ENCODE measurements at places on chromosomes 16 and 17.

GRCh38 chr16:84854759-84855158 is 35.0 kb downstream of the CRISPLD2 start:
- no peak for DNase-seq

- no peak for DNase-seq
Observed at GRCh38 chr16:19883966-19884485, 622 bp downstream of the GPRC5B start.

DNA sequence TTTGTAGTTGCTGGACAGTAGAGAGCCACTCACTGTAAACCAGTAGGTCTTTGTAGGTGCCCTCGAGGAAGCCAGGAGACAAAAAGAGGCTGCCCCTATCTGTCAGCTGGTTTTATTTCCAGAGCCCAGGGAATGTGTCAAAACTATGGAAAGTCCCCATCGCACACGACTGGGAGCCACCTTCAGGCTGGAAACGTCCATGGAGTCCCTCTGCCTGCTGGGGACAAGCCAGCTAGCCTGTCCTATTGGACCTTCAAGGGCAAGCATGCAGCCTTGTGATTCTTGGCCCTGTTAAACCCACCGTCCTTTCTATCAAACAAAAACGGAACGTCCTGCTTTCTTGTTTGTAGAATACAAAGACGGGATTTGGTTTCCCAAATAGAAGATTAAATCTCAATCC is 289.8 kb downstream of the SLC39A11 start:
- DNase-seq, result no peak

DNA sequence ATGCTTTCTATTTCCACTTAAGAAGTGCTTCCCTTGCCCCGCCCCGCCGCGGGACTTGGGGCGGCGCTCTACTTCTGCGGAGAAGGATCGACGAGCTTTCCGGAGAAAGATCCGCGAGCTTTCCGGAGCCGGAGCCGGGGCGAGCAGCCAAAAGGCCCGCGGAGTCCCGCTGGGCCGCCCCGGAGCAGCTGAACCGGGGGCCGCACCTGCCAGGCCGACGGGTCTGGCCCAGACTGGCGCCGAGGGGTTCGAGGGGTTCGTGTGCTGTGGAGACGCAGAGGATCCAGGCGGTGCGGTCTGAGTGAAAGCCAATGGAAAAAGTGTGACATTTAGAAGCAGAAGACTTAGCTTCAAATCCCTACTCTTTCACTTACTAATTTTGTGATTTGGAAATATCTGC is 50.8 kb downstream of the TBC1D26 start:
- no peak for DNase-seq

GRCh38 chr17:50493744-50494143 is 14.5 kb upstream of the MYCBPAP start:
- DNase-seq, result no peak

DNA sequence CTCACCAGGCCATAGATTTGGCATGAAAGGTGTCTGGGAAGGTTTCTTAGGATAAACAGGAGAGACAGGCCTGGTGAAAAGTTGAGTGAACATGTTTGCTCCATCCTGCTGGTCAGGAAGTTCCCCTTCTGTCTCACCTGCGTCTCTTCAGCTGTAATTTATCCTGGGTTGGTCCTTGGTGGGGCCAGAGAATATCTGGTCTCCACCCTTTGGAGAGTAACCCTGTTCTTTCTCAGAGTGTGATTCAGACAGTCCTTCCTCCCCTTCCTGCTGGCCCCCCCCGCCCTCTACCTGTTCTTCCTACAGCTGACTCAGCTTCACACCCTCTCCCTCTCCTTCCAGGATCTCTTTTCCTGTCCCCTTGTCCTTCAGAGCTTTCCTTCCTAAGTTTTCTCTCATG is 17.1 kb downstream of the MINK1 start:
- DNase-seq, result no peak

- DNase-seq, result no peak
Observed at GRCh38 chr16:77353587-77354263, 81.1 kb downstream of the ADAMTS18 start.

DNA sequence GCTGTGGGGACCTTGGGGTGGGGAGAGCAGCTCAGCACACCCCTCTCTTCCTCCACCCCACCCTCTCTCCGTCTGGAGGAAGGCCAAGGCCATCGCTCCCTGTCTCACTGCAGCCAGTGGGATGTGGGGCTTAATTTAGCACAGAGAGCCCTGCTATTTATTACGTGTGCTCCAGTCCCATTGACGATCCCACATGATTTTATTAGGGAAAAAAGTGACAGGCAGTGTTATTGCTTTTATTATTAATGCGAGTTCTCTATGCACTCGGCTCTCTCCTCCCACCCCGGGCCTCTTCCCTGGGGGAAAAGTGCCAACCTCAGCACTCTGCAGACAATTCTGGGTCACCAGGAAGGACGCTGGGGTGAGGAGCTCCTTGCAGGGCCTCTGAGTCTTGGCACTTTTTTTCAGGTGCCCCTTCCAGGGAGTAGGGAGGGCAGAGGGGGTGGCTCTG is 57.3 kb downstream of the MGAT5B start:
- no peak for DNase-seq

DNA sequence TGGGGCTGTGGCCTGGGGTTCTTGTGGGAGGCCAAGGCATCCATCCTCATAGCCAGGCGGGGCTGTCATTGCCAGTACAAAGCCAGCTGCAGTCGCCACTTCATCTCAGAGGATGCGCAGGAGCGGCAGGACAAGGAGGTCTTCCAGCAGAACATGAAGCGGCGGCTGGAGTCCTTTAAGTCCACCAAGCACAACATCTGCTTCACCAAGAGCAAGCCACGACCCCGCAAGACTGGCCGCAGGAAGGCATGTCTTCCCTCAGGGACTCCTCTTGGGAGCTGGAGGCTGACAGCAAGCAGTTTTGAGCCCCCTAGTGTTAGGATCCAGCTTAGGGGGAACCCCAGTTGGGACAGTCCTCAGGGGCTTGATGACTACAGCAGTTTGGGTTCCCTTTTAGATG is 15.1 kb upstream of the PLEKHG4 start:
- DNase-seq, result no peak

- DNase-seq, result no peak
Observed at GRCh38 chr16:79798416-79799053, 198.0 kb upstream of the MAF start.

GRCh38 chr16:67943256-67943618 is 683 bp downstream of the LCAT start:
- no peak for DNase-seq

GRCh38 chr16:28001184-28001583 is 62.3 kb downstream of the GSG1L start:
- DNase-seq, result no peak

DNA sequence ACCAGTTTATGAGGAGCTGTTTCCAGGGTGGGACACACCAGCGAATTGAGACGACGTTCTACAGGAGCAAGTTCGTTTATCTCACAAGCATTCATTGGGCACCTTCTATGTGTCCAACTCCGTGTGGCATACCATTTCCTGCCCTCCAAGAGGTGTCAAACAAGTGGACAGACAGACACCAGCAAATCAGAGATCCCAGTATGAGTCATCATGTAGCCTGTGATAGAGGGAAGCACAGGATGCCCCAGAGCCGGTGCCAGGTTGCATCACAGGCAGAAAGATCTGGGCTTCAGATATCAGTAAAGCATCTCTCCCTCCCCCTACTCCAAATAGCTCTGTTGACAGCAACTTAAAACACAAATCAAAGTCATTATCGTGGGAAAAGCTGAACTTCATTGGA is 31.8 kb upstream of the MAF start:
- no peak for DNase-seq

DNA sequence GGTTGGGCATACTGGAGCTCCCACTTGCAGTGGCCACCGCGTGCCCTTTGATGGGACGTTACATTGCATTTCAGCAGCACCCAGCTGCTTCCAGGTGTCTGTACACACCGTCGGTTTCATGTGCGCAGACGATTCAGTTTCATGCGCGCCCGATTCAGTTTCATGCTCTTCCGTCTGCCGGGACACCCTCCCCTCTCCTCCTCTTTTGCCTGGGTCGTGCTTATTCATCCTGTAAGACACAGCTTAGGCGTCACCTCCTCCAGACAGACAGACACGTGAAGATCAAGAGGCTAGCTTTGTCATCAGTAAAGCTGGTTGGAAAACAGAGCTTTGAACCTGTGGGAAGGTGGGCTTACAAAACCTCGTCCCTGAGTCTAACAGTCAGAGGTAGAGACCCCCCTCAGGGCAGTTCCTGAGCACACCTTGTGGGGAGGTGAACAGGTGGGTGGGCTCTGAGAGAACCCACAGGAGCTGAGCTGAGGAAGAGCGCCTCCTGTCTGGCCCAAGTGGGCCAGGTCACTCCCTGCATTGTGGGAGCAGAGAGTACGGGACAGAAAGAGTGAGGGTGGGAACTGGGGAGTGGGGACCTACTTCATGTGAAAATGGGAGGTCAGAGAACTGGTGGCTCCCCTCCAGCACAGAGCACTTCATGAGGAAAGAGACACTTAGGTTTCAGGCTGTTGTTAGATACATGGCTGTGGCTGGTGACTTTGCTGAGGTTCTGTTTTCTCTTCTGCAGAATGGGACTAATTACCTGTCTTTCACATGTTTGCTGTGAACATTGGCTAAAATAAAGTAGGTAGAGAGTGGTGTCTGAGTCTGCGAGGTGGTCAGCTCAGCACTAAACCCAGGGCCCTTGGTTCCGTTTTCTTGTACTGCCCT is 122.1 kb downstream of the SNX29 start:
- DNase-seq, result no peak

DNA sequence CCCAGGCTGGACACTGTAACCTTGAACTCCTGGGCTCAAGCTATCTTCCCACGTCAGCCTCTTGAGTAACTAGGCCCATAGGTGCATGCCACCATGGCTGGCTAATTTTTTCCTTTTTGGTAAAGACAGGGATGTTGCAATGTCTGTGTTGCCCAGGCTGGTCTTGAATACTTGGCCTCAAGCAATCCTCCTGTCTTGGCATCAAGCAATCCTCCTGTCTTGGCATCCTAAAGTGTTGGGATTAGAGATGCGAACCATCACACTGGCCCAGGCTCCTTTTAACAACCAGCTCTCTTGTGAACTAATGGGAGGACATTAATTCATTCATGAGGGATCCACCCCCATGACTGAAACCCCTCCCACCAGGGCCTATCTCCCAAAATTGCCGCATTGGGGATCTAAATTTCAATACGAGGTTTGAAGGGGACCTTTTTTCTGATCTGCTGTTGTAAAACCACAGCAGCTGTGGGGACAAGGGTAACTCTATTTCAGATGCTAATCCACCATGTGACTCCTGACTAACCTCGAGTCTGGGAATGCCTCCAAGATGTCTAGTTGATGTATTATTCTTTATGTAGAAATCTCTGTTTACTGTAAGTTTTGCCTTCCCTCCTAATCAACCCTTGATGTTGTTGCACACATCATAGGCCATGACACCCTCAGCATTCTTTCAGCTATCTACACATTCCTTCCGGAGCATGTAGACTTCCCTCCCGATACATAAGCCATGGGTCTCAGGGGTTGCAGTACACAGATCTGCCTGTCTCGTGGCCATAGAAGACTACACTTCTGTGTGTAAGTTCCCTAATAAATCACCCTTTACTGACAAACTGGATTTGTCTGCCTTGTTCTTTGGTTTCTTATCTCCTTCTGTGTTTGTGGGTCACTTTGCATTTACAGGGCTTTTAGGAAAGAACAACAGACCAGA is 37.6 kb downstream of the RNF112 start:
- DNase-seq, result no peak

GRCh38 chr16:75309899-75310430 is 58.5 kb upstream of the BCAR1 start:
- no peak for DNase-seq

GRCh38 chr16:13333336-13333735 is 431.9 kb downstream of the SHISA9 start:
- DNase-seq, result no peak

- DNase-seq, result no peak
Observed at GRCh38 chr17:4310354-4311060, 46.7 kb upstream of the ANKFY1 start.

DNA sequence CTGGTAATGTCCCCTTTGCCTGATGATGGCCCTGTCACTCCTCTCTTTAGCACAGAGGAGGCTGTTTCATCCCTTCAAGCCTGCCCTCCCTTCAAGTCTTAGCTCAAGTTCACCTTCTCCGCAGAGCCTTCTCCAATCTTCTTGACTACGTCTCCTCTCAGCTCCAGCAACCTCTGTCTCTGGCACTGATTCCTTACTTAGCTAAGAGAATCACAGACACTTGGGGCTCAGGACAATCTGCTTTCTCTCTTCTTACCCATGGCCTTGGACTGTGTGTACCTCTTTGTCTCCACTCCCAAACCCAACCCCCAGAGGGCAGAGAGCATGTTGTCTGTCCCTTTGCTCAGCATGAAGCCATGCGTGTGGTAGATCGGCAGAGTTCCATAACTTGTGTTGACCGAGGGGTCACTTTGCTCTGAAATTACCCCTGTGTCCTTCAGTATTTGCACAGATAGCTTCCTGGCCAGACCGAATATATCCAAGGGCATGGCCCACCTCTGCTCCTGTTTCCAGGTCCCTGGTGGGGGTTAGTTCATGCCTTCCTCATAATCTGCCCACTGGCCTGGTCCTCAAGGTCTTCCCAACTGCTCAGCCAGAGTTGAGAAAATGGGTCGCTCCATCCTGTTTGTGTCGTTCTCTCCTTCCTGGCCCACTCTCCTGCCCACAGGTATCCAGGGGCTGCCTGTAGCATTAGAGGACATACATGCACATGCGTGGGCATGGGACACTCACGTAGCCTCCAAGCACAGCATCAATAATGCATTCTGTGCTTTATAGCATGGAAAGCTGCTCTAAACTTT is 41.6 kb downstream of the MAPT start:
- DNase-seq, result no peak

DNA sequence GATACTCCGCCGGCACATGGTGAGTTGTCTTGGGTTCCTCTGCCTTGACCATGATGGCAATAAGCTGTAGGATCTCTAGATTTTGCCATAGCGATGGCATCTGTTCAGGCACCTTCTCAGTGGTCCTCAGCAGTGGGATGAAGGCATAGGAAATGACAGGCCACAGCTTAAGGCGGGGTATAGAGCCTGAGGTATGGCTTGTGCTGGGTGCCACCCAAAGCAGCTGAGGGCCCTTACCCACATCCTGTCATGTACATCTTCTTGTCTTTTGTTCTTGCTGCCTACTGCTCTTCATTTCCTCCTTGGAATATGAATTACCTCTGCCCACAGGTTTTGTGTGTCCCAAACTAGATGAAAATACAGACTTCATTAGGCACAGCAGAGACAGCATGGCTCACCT is 29.5 kb downstream of the KAT7 start:
- DNase-seq, result peak; percentile 7

- no peak for DNase-seq
Observed at GRCh38 chr16:47829850-47830600, 325.8 kb downstream of the ABCC12 start.

GRCh38 chr16:804193-805048 is 3.9 kb upstream of the GNG13 start:
- no peak for DNase-seq

DNA sequence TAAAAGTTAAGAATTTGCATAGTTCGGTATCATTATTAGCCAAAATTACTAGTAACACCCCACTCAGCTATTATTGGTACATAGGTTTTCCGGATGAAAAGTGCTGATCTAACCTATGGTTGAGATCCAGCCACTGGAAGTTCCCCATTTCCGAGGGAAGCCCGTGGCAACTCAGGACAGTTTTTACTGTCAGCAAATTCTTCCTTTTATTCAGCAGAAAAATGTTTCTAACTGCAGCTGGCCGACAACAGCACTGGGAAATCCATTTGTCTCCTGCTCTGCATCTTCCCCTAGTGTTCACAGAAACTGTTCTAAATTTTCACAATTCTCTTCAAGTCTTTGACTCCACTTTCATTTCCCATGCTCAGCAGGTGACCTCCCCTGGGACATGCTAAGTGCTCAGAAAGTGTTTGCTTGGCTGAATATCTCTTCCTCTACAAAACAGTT is 15.5 kb upstream of the MMD start:
- DNase-seq, result no peak
